ENCODE measurements at places on chromosomes 1 and 21. TPM values are rescaled to one million over a fixed set of nuclear protein-coding genes. Genes with fewer than 3 reads are reported as not detected.

GRCh38 chr1:232335261-232335660 is 294.7 kb downstream of the SIPA1L2 start:
- H3K4me1 ChIP-seq, result peaks cover 25% of the 10 kb centered on the region
- no peak for DNase-seq
- no peak overlapping the region for H3K4me3 ChIP-seq
- H3K36me3 ChIP-seq, result no peaks in the 10 kb centered on the region
- no peaks in the 10 kb centered on the region for H3K27me3 ChIP-seq
- no peak overlapping the region for H3K27ac ChIP-seq

The SYT6 gene
- not detected for total RNA-seq

DNA sequence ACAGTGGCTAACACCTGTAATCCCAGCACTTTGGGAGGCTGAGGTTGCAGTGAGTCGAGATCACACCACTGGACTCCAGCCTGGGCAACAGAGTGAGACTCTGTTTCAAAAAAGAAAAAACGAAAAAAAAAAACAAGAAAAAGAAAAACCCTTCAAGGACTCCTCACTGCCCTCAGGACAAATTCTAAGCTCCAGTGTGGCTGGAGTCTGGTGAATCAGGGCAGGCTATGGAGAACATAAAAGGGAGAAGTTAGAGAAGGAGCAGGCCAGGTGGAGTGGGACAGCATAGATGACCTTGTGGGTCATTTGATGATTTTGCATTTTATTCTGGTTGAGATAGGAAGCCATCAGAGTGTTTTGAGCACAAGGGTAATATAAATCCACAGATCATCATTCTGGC is 12.5 kb upstream of the UAP1 start:
- no peak overlapping the region for H3K27ac ChIP-seq
- no peaks in the 10 kb centered on the region for H3K36me3 ChIP-seq
- no peak for DNase-seq
- H3K4me3 ChIP-seq, result no peak overlapping the region

DNA sequence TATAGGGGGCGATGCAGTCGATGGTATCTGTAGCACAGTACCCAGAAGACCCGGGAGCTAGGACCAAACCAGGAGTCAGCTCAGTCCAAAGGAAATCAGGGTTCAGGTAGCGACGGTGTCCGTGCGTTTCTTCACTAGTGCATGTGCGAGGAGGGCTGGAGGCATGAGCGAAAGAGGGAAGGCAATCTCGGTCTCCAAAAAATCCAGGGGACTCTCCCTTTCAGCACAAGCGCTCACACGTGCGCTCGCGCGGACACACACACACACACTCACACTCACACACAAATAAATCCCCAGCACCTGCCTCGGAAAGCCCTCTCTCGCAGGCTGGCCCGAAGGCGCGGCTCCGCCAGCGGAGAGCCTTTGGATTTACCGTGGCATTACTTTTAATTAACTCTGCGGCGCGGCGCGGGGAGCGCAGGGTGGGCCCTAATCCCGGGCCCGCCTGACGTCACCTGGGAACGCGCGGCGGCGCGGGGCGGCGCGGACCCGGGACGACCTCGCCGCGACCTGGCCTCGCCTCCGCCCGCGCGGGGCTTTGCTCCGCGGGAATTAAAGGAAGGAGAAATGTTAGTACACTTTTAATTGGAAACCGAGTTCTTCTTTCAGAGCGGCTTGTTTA is 121.2 kb downstream of the LMX1A start:
- peak overlapping the region; percentile 35 for H3K4me3 ChIP-seq
- no peak overlapping the region for H3K27ac ChIP-seq
- H3K27me3 ChIP-seq, result peaks cover 98% of the 10 kb centered on the region
- peak; percentile 38 for DNase-seq
- H3K36me3 ChIP-seq, result no peaks in the 10 kb centered on the region
- H3K4me1 ChIP-seq, result no peaks in the 10 kb centered on the region

All from cardiac muscle cell (in vitro differentiated cells and primary cell).